Putamen (tissue), 1 donor: ENCODE measurements at places on chromosomes 2 and 18.
A peak's percentile ranks its signal among the peaks of the same experiment; 100 is the strongest.

GRCh38 chr2:200199005-200199404, 107.5 kb upstream of the SPATS2L start:
- DNase-seq: no peak

DNA sequence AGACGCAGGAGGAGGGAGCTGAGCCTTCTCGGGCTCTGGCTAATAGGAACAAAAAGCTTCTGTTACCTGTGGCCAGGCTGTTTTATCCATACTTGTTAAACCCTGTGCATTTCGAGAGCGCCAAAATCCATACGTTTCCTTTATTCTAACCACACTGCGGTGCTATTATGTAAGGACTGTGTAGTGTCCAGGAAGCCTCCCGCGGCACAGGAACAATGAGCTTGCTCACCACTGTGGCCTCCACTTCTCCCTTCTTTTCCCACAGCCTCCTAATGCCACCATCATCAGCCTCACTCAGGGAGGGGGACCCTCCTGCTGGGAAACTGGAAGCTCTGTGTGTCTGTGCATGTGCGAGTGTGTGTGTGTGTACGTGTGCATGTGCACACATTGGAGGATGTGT, 268.5 kb downstream of the HAUS1 start:
- no peak for DNase-seq

DNA sequence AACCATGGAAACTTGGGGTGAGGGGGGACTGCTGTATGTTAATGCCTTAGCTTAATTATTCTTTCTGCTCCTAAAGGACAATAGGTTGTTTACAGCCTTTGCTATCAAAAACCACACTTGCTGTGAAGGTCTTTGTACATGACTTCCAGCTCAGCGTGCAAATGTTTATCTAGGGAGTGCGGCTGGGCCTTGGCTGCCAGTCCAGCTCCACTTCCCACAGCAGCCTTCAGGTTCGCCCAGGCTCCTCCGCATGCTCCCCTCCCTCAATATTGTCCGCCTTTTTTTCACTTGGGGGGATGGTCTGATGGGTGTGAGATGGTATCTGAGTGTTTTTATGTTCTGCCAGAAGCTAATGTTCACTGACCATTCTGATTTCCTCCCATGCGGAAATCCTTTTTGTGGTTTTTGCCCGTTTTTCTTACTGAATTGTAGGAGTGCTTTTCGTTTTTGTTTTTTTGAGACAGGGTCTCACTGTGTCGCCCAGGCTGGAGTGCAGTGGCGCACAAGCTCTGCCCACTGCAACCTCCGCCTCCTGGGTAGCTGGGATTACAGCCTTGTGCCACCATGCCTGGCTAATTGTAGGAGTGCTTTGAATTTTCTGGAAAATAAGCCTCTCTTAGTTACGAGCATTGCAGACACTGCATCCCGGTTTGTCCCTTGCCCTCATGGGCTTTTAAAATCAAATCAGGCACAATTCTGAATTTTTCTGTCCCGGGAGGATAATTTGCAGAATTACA, 28.8 kb downstream of the SH3BP4 start:
- DNase-seq: no peak

- no peak for DNase-seq
Measured at GRCh38 chr2:239792405-239793084, 232.6 kb downstream of the NDUFA10 start.

- DNase-seq: peak; percentile 26
Measured at GRCh38 chr2:158459161-158460003, 2.6 kb downstream of the PKP4 start.

- DNase-seq: no peak
Measured at GRCh38 chr2:153213022-153213421, 265.5 kb downstream of the RPRM start.

GRCh38 chr2:27621524-27621923, 7.3 kb downstream of the CCDC121 start:
- no peak for DNase-seq

DNA sequence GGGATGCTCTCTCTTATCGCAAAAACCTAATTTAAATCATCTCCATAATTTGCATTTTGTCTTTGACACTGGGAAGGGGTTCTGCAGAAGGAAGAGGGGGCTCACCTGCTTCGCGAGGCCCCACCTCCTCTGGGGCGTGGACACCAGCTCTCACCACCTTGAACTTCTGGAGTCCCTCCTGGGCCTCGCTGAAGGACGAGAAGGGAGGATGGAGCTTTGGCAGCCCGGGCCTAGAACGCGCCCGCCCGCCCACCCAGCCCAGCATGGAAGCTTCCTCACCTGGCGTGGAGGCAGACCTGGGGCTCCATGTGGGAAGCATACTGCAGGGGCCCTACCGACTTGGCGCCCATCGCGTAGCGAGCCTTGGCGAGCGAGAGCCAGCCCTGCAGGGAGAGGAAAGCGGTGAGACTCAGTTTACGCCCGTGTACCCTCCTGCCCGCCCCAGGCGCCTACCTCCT, 1.1 kb upstream of the IMP4 start:
- no peak for DNase-seq

DNA sequence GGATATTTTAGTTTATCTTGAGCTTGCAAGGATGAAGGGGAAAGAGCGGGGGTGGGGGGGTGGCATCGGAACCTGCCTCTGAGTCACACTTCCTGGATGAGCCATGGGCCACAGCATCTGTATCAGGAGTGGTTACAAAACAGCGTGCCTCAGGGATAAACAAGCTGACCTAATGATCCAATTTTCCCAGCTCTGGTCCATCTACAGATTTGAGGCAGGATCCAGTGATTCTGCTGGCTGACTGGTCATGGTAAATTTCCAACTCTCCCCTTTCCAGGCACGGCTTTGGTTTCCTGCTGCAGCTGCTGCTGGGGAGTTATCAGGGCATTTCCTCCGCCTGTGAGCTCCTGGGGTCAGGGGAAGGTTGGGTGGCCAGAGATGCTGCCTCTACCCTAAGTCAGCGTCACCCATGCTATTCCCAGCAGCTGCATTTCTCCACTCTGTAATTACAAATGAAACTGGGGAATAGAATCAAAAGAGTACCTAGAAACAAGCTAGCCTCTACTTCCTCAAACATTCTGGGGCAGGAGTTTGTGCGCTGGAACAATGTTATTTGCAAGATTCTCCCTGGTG, 4.7 kb upstream of the HPCAL1 start:
- no peak for DNase-seq

DNA sequence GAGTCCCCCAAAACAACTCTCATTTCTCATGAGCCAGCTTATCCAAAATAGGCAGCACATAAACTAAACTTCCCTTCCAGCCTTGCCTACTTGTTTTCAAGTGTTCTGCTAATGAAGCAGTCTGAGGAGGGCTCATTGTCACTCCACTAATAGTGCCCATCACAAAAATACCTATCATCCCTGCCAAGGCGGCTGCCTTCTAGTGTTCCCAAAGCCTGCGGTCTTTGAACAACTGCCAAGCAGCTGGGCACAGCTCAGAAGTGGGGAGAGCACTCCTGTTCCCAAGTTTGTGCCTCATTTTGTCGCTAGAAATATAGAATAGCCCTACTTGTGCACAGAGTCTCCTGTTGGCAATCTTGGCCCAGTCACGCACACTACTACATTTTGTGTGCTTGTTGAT, 50.3 kb downstream of the DTNA start:
- no peak for DNase-seq

DNA sequence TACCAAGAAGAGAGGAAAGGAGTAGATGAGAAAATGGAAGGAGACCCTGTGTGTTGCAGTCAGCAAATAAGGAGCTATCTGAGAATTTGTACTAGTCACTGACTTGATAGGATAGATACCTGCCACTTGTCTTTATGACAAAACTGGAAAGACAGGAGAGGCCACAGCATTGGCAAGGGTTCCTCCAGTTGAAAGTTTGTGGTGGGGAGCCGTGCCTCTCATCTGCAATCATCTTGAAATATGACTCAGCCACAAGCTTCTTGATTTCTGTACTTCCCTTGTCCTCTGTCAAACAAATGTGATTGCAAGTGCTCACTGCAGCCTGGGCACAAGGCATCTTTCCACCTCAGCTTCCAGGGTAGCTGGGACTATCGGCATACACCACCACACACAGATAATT, 99.1 kb downstream of the GREB1L start:
- DNase-seq: no peak

- DNase-seq: no peak
Measured at GRCh38 chr2:144032566-144032965, 487.4 kb downstream of the ZEB2 start.

GRCh38 chr2:239866350-239866749, 158.8 kb downstream of the NDUFA10 start:
- DNase-seq: no peak

- no peak for DNase-seq
Measured at GRCh38 chr2:223101340-223102039, 49.5 kb downstream of the KCNE4 start.

GRCh38 chr2:124402274-124402673, 377.2 kb downstream of the CNTNAP5 start:
- DNase-seq: no peak

GRCh38 chr2:35443087-35443486, 912.5 kb upstream of the CRIM1 start:
- peak; percentile 2 for DNase-seq

DNA sequence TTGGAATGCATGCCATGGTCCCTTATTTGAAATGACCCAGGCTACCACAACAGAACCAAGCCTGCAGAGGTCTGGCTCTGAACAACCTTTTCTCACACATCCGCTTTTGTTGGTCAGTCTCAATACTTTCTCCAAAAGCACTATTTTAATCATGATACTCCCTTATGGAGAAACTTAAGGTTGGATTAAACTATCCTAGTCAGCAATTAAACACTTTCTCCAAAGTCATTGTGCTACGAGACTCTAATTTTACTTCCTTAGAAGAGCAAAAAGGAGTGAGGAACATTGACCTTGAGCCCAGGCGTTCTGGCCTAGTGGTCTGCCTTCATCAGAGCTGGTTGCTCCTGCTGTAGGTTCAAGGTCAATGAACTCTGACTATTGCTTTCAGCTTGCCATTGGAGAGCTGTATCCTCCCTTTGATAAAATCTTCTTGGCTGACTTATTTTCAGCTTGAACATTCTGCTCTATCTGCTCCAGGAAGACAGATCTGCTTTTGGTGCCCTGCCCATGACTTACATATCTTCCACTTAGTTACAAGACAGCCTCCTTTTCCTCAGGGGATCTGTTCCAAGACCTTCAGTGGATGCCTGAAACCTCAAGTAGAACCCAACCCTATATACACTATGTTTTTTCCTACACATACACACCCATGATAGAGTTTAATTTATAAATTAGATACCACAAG, 91.2 kb downstream of the NCKAP5 start:
- no peak for DNase-seq

- no peak for DNase-seq
Measured at GRCh38 chr2:102657770-102658169, 38.4 kb downstream of the SLC9A2 start.

DNA sequence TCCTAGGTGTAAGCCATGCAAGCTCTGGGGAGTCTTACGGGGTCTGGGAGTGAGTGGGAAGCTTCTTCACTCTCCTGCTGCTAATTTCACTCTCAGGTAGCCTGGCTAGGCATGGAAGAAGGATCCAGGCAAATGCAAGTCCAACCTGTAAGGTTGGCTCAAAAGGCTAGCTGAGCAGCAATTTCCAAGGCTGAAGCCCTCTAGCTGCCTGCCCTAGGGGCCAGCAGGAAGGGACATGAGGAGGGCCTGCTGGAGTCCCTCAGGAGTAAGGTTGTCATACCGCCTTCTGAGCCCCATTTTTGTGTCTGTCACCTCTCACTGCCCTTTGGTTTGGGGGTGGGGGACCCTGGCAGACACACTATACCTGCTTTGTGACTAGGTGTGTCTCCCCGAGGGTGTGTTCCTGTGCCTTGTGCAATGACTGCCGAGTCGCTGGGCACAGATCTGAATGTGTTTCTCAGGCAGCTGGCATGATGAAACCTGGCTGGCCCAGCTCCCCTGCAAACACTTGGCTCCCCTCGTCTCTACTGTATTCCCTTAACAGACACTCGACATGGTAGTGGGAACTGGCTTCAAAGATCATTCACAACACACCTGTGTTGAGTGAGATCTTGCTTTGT, 123.9 kb upstream of the FAM136A start:
- DNase-seq: no peak

DNA sequence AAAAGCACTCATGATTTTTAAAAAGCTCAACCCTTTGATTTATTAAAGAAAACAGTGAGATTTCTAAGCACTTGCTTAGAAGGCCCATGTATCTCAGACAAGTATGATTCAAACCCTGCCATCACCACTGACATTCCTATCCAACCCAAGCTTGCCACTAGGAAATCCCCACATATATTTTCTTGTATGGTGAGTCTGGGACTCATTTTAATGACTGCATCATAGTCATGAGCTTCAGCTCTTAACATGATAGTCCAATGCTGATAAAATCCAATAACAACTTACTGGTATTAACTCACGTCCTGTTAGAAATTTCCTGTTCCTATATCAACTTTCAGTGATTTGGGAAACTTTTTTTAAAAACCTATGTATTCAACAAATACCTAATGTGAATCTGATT, 39.4 kb upstream of the NCKAP5 start:
- no peak for DNase-seq

GRCh38 chr2:98467082-98467536, 22.5 kb downstream of the INPP4A start:
- DNase-seq: no peak

- DNase-seq: no peak
Measured at GRCh38 chr2:233793465-233794127, 15.5 kb downstream of the MROH2A start.

DNA sequence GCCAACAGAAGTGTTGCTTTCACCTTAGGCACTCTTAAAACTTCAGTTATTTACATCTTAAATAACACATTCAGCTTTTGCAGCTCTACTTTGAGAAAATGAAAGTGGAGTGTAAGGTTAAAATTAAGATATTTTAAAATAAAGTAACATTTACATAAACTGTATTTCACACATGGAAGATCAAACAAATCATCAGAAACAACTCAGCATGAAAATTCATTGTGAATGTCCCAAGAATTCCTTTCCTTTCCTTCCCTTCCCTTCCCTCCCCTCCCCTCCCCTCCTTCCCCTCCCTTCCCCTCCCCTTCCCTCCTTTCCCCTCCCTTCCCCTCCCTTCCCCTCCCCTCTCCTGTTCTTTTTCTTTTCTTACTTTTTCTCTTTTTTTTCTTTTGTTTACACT, 238.0 kb upstream of the DOK6 start:
- no peak for DNase-seq

DNA sequence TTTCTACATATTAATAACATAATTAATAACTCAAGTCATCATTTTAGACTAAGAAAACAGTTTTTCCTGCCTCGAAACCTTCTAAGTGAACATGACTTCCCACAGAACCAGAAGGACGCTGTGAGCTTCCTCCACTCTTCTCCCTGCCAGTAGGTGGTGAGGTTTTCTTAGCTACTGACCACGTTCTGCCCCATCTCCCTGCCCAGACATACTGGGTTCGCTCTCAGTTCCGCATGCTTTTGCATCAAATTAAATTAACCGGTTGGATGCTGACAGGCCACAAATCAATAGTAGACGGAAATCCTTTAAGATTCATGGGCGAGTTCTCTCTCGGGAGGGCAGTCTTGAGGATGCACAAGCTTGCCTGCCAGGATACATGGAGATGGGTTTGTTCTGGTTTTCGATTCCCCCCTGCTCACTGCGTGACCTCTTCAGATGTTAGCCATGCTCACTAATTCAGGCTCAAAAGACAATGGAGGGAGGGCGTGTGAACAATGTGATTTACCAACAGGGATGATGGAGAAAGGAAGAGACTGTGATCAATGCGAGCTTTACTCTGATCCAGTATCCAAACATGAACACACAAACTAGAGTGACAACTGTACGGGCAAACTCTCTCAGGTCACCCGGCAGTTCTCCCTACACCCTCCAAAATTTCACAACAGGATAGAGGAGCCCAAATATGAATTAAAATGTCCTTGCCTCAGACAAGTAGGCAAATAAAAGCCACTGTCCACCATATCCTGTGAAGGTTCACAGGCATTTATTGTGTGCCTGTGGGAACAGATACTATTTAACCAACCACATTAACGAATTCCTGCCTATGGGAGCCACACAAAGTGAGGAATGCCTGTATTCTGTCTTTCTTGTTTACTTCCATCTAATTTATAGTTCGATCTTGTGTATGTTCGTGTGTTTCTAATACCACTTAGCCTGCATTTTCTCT, 375.7 kb downstream of the EIPR1 start:
- no peak for DNase-seq
